Activated naive CD4-positive, alpha-beta T cell treated with Interleukin-2 at 50 U/mL for 16 hours (primary cell): ENCODE measurements at places on chromosomes 12 and 14.

DNA sequence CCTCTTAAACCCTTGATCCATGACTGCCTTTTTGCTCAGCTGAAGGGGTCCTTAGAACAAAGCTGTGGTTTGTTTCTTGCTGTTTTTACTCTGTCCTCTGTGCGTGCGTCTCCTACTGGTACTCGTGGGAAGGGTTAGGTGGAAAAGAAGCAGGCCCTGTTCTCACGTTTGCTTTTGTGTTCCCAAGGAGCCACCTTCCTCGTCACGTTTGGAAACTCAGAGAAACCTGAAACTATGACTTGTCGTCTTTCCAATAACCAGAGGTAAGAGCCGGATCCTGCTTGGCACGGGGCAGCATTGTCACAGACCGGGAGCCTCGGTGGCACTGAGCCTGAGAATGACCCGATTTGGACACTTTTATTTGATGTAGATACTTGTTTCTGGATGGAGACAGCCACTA lies 13.1 kb downstream of the ZFYVE21 start:
- DNase-seq: no peak

DNA sequence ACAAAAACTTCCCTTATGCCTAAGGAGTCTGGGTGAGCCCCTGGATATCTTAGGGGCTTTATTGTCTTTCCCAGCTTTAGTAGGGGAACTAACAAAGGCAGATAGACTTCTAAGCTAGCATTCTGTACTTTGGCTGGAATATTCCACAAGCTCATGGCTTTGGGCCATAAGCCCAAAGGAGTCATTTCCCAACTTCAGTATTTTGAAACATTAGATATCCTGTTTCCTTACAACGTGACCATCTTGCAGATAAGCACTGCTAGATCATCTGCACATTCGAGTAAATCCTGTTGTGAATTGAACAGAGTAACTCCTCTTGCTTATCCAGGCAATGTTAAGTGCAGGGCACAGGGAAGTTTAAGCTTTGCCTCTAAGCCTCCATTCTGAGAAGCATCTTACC lies 70.6 kb upstream of the ACTN1 start:
- DNase-seq: no peak

GRCh38 chr14:91890291-91890749 lies 23.0 kb upstream of the TC2N start:
- DNase-seq: no peak

- no peak for DNase-seq
Observed at GRCh38 chr12:6229224-6230218, 29.3 kb downstream of the CD9 start.

DNA sequence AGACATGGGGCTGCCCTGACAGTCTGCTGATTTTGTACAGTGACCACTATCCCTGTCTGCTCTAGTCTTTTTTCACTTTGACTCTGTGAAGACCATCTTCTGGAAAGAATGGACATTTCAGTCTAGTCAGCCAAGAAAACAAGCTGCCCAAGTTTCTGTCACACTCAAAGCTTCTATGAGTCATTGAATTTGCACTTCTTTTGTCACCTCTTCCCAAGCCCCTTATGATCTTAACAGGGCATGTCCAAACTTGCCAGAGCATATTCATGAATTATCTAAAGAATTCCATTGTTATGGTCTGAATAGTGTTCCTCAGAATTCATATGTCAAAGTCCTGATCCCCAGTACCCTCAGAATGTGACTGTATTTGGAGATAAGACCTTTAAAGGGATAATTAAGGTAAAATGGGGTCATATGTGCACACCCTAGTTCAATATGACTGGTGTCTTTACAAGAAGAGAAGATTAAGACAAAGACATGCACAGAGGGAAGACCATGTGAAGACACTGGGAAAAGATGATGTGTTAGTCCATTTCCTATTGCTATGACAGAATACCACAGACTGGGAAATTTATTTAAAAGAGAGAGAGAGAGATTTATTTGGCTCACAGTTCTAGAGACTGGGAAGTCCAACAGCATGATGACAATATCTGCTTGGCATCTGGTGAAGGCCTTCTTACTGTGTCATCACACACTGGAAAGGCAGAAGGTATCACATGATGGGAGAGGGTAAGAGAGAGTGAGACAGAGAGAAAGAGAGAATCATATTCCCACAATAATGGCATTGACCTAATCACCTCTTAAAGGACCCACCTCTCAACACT lies 242.6 kb downstream of the BTG1 start:
- no peak for DNase-seq

- DNase-seq: no peak
Observed at GRCh38 chr12:52575256-52575655, 1.6 kb upstream of the KRT74 start.

- no peak for DNase-seq
Observed at GRCh38 chr12:104955703-104956102, 2.4 kb downstream of the SLC41A2 start.

DNA sequence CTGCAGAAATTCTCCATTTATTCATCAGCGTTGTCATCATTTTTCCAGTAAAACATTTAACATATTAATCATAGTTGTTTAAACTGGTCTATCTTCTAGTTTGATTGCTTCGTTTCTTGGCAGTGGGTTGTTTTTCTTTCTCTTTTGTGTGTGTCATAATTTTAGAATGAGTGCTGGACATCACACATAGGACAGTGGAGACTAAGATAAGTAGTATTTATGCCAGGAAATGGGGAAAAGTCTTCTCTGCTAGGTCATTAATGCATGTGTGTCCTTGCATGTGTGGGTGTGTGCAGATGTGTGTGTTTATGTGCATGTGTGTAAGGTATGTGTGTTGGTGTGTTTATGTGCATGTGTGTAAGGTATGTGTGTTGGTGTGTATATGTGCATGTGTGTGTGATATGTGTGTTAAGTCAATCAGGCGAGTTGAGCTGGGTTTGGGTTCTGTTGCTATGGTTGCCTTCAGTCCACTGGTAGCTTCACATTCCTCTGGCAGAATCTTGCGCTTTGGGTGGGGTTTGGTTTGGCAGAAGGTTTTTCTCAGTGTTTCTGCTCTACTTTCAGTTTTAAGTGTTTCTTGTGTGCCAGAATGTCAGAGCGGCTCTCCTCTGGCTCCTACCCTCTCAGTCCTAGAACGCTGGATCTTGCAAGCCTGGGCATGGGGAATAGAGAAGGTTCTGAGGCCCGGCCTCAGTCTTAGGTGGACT lies 7.8 kb upstream of the ADGRD1 start:
- no peak for DNase-seq
